NCI-H1930 (cell line): ENCODE measurements at places on chromosomes 16 and 17.

DNA sequence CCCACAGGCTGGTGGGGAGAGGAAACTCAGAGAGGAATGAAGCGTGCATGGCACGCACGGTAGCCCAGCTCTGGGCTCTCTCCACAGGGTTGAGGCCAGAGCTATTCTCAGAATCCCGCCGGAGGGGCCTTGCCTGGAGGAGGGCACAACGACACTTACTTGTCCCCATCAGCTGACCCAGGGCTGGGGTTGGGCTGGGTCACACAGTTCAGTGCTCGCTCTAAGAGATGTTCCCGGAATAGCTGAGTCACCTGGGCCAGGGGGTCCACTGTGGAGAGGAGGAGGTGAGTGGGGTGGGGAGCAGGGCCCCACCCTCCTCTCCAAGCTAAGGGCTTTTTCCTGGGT is 21.8 kb downstream of the SREBF1 start:
- DNase-seq: no peak

GRCh38 chr16:12310286-12310685 is 333.8 kb downstream of the SNX29 start:
- DNase-seq: no peak

- DNase-seq: no peak
Measured at GRCh38 chr17:77449908-77450741, 309.4 kb downstream of the SEC14L1 start.

DNA sequence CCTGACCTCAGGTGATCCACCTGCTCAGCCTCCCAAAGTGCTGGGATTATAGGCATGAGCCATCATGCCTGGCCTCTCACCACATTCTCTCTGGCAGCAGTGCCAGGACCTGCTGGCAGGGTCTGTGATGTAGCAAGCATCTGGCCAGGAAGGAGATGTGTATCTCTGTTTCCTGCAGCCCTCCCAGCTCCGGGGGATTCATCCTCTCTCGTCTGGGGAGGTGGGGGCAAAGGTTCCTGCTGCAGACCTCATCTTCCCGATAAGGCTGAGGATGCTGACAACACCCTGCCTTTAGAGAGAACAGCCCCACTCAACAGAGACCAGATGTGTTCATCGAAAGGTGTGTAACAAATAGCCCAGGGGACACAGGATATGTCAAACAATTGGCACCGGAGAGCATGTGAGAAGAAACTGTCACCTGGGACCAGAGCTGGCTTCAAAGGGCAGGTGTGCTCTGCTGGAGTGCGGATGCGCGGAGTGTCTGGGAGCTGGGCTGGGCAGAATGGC is 54.8 kb upstream of the SEC14L1 start:
- DNase-seq: no peak

DNA sequence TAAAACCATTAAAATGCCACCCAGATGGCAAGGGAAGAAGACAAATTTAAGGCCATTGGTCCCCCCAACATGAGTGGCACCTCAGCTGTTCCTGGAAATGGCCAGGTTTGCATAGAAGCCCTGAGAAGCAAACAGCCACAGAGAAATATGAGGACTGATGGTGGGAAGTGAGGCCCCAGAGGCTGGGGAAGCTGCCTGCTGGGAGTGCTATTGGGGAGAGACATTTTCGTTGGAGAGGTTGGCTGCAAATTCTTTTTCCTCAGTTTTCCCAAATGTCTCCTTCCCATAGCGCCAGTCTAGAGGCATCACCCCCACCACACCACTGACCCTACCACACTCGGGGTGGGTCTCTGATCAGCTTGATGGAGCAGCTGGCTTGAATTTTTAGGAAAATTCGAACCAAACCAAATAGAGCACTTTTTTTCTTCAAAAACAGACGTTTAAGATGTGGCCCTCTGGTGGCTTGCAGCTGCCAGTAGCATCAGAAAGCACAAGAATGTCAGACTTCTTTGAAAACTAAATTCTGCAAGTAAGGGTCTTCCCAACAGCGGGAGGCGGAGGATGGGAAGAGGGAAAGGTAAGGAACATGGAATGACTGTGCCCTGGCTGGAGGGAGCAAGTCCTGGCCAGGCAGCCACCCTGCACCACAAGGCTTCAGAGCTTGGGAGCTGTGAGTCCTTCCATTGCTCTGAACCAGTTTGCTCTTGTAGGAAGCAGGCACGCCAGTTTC is 13.2 kb upstream of the SLC12A3 start:
- no peak for DNase-seq

GRCh38 chr17:78783711-78784324 is 1.7 kb upstream of the CYTH1 start:
- DNase-seq: no peak

GRCh38 chr16:85902366-85903155 is 3.6 kb downstream of the IRF8 start:
- no peak for DNase-seq

GRCh38 chr16:58475091-58475619 is 24.8 kb upstream of the NDRG4 start:
- DNase-seq: no peak

DNA sequence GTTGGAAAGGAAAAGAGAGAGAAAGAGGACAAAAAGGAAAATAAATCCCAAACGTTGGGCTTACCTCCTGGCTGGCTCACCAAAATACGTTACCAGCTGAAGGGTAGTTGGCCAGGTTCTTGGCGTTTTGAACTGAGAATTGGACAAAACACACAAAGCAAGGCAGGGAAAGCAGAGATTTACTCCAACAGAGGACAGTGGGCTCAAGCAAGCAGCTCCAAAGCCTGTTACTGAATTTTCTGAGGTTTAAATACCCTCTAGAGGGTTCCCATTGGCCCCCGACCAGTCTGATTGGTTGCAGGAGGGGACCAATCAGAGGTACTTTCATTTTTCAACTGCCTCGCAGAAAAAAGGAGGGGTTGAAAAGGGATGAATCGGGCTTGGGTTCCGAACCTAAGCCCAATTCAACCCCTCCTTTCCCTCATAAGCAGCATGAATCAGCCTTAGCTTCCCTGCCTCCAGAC is 55.6 kb upstream of the ALOX12 start:
- no peak for DNase-seq

GRCh38 chr17:61638087-61638486 is 47.1 kb upstream of the NACA2 start:
- DNase-seq: no peak

DNA sequence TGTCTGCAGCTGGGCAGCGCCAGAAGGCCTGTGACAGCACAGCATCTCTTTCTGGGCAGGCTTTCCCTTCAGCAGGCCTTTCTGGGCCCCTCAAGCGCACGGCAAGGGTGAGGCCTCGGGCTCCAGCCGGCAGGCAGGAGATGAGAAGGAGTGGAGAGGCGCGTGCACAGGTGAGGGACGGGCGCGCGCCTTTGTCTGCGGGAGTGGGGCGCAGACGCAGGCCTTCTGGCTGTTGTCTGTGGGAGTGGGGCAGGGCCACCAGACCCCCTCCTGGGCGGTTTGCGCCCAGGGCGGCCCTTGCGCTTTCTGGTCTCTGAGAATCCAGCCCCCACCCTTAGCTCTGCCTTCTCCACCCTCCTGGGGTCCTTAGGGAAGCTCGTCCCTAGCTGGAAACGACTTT is 6.5 kb downstream of the ZNF205 start:
- DNase-seq: no peak

DNA sequence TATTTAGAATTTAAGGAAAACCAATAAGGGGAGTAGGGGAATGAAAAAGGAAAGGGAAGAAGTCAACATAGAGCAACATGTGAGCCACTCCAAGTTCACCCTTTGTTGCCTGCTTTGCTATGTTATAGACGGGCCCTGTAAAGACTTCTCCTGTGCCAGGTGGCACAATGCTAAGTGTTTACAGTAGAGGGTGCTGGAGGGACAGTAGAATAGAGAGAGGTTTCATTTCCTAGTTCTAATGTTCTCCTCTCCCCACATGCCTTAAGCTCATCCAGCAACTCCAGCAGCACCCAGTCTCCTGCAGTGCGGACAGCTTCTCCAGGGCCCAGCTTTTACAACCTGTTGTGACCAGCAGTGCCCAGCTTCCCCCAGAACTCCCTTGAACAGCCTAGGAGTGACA is 468.0 kb downstream of the HS3ST3B1 start:
- no peak for DNase-seq

DNA sequence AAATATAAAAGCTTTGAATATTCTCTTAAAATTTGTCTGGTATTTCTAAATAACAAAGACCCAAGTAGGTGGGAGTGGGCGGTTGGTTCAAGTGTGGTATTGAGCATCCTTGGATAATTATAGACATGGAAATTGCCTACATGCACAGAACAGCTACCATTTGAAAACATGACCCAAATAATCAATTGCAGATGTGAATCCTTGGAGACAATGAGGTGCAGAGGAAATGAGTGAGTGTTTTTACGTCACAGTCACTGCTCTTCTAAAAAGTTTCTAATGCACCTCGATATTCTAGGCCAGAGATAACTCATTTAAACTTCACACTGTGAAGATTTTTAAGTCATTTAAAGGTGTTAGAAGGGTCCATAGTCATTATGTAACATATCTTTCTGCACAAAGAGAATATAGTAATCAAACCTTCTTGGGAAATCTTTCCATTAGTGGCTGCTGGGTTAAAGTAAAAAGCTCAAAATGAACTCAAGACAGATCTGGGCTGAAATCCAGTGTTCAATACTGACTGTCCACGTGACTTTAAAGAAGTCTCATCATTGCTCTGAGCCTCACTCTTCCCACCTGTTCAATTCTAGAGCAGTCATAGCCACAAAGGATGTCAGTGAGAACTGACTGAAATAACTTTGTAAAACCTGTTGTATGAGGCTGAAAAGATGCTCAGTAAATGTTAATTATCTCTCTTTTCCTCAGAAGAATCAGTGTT is 144.5 kb downstream of the CDH11 start:
- DNase-seq: no peak

- DNase-seq: no peak
Measured at GRCh38 chr17:9817086-9817485, 4.8 kb downstream of the GSG1L2 start.

DNA sequence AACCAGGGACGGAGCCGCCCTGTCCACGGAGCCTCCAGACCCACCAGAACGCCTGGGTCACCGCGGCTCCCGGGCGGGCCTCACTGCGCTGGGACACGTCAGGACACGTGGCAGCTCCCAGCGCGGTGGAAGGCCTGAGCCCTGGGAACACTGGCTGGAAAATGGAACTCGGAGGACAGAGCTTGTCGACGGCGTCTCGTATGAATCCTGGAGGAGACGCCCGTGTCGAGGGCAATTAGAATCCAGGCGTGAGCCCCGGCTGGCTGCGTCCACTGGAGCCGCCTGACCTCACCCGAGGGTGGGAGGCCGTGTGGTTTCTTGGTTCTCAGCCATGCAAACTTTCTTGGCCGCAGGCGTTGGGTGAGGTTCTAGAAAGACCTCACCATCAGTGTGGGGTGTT is 173.9 kb downstream of the LAT start:
- DNase-seq: no peak

- DNase-seq: no peak
Measured at GRCh38 chr17:78716814-78717393, 65.2 kb downstream of the CYTH1 start.

GRCh38 chr16:76940251-76940650 is 250.7 kb upstream of the MON1B start:
- no peak for DNase-seq

- DNase-seq: no peak
Measured at GRCh38 chr16:25009822-25010221, 5.3 kb downstream of the ARHGAP17 start.

DNA sequence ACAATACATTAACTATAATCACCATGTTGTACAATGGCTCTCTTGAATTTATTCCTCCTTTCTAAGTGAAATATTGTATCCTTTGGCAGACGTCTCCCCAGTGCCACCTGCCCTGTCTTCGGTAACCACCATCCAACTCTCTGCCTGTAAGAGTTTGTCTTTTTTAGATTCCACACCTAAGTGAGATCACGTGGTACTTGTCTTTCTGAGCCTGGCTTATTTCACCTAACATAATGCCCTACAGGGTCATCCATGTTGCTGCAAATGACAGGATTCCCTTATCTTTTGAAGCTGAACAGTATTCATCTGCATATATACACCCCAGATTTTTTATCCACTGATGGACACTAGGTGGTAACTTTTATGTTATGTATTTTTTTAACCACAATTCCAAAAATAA is 24.2 kb downstream of the ORC6 start:
- DNase-seq: no peak

- no peak for DNase-seq
Measured at GRCh38 chr17:45645330-45645729, 138.8 kb upstream of the CRHR1 start.

DNA sequence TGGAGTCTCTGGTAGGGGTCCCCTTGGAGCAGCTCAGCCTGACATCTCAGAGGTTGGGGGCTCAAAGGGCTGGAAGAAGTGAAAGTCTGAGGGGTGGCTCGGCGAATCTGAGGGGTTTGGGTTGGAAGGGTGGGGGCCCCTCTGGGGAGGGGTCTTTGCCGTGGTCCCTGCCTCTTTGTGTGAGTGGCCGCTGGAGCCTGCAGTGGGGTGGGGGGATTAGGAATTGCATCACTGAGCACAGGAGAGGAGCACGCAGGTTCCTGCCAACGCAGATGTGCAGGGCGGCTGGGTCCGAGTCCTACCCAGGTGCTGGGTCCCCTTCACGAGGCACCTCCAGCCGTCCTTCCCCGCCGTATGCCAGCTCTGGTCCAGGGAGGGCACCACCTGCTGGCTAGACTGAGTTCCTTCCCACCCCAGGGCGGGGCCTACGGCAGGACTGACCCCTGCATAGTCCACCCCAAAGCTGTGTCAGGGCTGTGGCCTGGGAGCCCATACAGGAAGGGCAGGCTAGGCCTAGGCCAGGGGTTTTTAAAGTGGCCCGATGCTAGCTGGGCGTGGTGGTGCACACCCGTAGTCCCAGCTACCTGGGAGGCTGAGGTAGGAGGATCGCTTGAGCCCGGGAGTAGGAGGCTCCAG is 9.9 kb downstream of the FMNL1 start:
- no peak for DNase-seq

DNA sequence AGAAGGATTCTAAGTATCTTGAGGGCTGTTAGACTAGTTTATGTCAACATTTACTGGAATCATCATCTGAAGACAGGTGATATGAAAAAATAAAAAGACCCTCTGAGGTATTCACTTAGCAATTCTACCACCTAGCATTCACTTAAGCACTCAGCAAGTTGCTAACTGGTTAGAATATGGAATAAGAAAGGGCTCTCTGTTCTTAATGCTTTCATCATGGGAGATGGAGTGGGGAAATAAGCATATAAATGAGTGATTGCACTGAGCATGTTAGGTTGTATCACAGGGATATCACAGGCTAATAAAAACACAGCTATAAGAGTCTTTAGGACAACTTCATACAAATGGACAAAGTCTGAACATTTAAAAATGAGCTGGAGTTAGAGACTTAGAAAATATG is 1238.8 kb downstream of the CDH11 start:
- DNase-seq: no peak
